ENCODE measurements at places on chromosomes 6 and 20.

DNA sequence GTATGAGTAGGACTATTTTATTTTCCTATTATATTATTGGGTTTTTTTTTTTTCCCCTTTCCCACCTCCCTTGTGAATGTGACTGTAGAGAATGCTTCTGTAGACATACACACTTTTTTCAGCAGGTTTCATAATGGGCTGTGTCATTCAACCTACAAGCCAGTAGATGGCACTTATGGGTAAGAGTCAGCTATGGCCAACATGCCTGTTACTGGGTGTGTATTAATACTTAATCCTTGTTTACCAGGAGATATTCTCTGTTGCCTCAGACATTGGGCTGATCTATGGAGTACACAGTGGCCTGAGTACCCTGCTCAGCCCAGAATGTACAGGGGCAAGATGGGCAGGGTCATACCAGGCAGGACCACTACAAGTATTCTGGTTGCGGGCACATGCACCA, 382.5 kb downstream of the EPHA7 start:
- no peak for DNase-seq

GRCh38 chr6:150456902-150457643, 88.3 kb downstream of the IYD start:
- no peak for DNase-seq

DNA sequence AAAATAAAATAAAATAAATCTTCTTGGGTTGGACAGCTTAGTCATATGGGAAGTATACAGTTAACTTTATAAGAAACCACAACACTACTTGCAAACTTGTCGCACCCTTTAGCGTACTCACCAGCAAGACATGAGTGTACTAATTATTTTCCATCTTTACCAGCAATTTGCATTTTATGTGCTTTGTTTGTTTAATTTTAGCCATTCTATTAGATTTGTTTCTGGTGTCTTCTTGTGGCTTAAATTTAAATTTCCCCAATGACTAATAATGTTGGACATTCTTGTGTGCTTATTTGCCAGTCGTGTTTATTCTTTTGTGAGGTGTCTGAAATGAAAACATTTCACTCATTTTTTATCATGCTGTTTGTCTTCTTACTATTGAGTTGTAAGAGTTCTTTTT, 1172.2 kb upstream of the CITED2 start:
- peak; percentile 96 for DNase-seq

GRCh38 chr6:43931201-43931600, 161.2 kb downstream of the VEGFA start:
- no peak for DNase-seq

DNA sequence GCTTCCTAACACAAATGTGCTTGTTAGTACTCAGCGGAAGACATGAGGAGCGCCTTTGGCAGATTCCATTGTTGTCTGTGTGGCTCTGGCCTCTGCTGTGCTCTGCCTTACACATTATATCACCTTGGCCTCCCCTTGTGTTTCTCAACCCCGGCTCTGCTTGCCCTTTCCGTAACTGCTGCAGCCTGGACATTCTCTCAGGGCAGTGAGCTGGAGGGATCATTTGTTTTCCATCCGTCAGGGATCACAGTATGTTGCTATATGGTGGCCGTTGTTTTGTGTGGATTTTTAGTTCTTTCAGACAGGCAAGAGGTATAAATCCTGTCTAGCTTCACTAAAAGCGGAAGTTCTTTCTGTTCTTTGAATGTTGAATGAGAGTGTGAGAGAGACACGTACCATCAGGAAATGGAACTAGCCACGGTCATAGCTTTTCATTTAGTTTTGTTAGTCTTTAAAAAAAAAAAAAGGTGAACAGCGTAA, 175.1 kb downstream of the JARID2 start:
- DNase-seq = no peak

DNA sequence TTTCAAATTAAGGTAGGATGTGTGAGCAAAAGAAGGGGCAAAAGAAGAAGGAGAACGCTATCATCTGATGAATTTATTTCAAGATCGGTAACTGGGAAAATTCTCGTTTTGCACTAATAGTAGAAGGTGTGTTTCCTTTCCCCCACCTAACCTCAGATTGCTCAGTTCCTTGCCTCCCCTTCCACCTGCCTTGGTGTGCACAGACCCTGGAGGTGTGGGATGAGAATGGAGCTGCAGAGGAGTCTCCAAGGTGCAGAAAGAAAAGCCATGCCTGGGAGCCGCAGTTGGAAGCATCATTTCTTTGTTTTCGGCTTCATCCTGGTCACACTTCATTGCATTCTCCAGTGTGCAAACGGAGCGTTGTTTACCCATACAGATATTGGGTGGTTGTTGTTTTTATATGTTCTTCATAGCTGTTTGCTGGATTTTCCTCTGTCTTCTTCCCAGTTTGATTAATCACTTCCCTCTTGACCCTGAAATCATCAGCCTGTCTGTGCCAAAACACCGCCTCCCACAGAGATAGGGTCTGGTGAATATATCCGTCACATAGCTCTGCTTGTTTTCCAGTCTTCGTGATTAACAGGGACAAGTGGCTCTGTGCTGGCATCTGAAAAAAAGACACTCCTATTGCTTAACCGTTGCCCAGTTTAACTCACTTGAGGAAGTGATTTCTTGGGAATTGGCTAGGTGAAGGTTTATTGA, 40.2 kb upstream of the NEDD9 start:
- DNase-seq = no peak

GRCh38 chr20:17394411-17394810, 136.8 kb downstream of the BFSP1 start:
- peak; percentile 40 for DNase-seq

- DNase-seq = peak; percentile 98
These were observed 94.0 kb upstream of the HIVEP1 start for GRCh38 chr6:11917951-11918738.

- peak; percentile 55 for DNase-seq
These were observed 15.4 kb upstream of the IP6K3 start for GRCh38 chr6:33761922-33762629.

DNA sequence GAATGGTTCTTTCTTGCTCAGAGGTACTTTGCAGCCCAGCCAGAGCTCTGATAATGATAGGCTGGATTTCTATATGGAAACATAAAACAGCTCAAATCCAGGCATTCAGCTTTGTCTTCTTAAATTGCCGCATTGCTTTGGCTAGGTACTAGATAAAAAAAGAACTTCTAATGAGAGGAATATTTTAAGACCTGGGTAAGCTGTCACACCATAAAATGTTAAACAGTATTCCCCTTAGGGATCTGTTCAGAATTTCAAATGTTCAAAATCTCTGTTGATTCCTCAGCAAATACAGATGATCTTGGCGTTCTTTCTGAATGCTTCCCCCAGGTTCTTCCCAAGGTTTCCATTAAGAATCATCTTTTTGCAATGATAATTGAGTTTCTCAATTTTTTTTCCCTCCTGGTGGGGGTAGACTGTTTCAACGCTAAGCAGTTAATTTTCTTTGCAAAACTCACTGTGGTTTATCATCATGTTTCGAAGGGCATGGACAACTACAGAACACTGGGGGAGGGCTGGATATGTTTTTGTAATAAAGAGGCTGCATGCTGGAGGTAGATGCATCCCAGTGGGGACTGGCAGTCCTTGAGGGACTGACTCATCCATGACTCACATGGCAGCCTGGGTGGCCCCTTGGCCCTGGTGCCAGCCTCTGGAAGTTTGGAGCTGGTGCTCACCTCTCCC, 31.0 kb downstream of the TIAM2 start:
- DNase-seq = peak; percentile 99

GRCh38 chr6:157029980-157030690, 253.0 kb downstream of the ARID1B start:
- no peak for DNase-seq

DNA sequence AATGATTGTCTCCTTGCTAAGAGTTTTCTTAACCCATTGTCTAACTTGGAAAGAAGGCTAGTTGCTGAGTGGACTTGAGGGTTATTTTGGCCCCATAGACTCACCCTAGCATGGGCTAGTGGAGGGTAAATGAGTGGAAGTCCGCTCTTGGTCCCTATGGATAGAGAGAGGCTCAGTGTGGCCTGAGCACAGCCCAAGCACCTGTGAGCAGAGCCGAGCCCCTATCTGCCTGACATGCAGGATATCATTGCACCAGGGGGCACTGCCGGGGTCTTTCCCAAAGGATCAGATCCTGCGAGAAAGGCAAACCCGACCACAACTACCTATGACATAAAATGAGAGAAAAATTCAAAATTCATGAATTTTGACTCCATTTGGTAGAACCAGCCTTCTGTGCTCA, 70.6 kb upstream of the GGTLC1 start:
- DNase-seq = no peak

GRCh38 chr20:22562620-22563019, 21.8 kb downstream of the FOXA2 start:
- no peak for DNase-seq

DNA sequence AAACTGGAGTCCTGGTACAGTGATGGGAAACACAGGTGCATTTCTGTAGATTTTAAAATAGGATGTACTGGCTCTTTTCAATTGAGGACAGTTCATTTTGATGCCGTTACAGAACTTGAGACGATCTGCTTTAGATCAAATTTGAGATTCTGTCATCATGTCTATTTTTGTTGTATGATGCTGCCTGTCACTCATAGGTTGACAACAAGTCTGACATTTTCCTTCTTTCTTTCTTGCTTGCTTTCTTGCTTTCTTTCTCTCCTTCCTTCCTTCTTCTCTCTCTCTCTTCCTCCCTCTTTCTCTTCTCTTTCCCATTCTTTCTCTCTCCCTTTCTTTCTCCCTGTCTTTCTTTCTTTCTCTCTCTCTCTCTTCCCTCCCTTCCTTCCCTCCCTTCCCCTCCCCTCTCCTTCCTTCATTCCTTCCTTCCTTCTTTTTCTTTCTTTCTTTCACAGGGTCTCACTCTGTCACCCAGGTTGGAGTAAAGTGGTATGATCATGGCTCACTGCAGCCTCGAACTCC, 152.6 kb upstream of the SGK1 start:
- DNase-seq = no peak

- no peak for DNase-seq
These were observed 79.3 kb downstream of the SLC24A3 start for GRCh38 chr20:19291818-19292132.

DNA sequence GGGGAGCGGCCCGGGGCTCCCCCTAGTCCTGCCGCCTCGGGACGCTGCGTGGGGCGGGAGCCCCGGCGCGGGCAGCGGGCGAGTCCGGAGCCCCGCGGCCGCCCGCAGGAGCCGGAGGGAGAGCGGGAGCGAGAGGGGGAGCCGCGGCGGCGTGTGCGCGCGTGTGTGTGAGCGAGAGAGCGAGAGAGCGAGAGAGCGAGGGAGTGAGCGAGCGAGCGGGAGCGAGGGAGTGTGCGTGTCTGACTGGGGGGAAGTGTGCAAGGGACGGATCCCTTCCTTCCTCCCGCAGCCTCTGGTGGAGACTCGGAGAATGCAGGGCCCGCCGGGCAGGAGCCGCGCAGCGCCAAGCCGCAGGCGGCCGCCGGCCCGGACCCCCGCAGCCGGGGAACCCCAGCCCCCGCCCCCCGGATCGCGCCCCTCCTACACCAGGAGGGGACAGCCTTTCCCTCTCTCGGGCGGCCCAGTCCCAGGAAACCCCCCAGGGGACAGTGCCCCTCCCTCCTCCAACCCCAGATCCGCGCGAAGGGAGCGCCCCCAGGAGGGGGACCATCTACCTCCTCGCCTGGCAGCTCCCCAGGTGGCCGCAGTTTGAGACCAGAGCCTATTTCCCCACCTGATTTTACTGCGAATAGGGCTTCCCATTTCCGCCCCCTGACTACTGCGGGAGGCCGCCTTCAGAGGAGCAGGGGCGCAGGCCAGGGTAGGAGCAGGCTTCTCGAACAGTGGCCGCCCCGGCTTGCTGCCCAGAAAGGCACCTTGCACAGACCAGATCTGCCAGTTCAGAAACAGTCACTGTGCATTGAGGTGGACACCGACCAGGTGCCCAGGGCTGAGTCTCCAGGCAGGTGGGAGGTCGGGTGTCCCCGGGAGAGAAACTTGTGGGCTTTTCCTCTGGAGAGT, at the start of gene CDH22:
Gene CDH22, minus strand, starts transcription at position 241 of the 900 bp plus-strand sequence. CDS start 57,204 bp downstream, outside the sequence.
- DNase-seq = peak; percentile 38

GRCh38 chr6:71346334-71346694, 57.7 kb downstream of the OGFRL1 start:
- no peak for DNase-seq

GRCh38 chr6:127435626-127436220, 23.5 kb downstream of the KIAA0408 start:
- DNase-seq = no peak

DNA sequence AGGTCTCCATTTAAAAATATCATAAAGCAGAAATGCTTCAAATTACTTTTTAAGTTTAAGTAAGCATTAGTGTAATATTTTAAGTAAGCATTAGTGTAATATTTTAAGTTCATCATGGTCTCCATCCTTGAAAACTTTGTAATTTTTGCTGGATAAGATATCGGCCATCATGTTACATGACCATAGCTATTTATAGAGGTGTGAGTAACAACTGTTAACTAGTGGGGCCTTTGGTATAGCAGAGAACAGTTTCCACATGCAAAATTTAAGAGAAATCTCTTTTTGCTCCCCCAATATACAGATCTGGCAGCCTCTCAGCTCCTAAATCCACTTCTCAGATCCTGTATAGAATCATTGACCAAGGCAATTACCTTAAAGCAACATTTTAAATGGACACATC, 468 bp downstream of the TRDN start:
- DNase-seq = no peak

DNA sequence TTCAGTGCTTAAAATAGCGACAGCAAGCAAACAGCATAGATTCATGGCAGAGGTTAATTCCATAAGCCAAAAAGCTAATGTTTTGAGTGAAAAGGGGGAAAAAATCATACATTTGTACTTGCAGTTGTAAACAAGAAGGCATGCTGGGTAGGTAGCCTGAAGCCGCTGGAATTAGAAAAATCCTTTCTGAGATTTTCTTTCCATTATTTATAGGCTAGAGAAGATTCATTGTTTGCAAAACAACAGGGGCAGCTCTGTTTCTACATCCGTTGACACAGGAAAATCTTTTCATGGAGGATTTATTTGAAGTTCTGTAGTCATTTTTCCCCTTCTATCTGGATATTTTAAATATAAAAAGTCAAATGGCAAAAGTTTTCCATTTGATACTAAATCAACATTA, 843.9 kb downstream of the QKI start:
- DNase-seq = no peak

DNA sequence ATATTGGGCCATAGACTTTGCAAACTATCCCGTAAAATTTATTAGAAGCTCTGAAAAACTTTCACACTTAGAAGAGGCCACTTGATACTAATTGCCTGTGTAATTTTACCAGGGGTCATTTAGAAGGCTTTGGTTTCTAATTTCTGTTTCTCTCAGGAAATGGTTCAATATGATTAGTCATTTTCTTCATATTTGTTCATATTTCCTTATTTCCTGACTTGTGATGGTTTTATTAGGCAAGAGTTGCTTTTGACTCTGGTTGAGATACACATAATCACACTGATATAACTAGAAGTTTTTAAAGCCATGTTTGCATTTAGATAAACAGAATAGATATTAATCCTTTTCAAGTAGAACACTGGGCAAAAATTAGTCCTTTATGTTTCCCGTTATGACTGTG, 11.8 kb upstream of the HBS1L start:
- DNase-seq = no peak

DNA sequence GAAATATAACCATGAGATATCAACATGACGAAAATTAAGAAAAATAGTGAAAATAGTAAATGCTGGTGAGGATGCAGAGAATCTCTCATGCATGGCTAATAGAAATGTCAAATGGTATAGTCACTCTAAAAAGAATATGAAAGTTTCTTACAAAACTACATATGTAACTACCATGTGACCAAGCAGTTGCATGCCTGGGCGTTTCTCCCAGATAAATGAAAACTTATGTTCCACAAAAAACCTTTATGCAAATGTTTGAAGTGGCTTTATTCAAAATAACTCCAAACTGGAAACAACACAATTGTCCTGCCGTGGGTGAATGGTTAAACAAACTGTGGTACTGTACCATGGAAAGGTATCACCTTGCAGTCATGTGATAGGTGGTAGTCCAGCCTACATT, 112.4 kb downstream of the HDGFL1 start:
- DNase-seq = no peak
